ENCODE measurements at places on chromosomes 3 and 15. TPM values are rescaled to one million over a fixed set of nuclear protein-coding genes. Genes with fewer than 3 reads are reported as not detected.

DNA sequence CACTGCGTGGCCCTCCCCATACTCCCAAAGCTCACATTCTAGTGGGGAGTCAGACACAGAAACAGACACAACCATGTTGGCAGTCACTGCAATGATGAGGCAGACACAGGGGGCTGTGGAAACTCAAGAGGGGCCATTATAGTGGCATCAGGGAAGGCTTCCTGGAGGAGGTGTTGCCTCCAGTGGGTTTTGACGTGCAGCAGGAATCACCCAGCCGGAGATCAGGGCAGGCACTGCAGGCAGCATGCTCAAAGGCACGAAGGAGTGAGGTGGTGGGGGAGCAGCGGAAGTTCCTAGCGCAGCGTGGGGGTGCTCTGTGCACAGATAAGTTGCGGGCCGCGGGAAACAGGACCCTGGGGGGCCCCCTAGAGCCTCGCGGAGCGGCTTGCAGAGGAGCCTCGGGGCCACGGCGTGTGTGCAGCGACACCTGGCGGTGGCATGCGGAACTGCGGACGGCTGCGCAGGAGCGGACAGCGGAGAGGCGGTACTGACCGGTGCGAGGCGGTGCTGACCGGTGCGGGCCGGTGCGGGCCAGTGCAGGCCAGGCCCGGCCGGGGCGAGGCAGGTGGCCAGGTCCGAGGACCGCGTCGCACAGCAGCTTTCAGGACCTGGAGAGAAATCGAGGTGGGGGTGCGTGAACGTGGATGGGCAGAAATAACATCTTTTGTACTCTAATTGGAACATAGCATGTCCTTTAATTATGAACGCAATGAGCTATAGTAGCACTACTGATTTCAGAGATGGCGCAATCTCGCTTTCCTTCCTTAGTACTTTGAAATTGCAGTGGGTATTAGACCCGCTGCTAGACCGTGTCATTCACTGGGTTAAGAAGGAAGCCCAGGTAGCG is 101.5 kb downstream of the FBLN2 start:
- H3K4me3 ChIP-seq = no peak overlapping the region
- no peak overlapping the region for H3K27ac ChIP-seq
- no peaks in the 10 kb centered on the region for H3K4me1 ChIP-seq
- DNase-seq = peak; percentile 76

Gene HES1
- total RNA-seq = 23.1 TPM

Gene IL16
- 16.6 TPM for total RNA-seq

Gene INSYN1
- 0.77 TPM for total RNA-seq

Gene FMN1
- total RNA-seq = 9.3 TPM

Gene TMCO5A
- total RNA-seq = not detected

Gene SCG5
- total RNA-seq = 42.2 TPM

Gene CCDC39
- total RNA-seq = not detected

DNA sequence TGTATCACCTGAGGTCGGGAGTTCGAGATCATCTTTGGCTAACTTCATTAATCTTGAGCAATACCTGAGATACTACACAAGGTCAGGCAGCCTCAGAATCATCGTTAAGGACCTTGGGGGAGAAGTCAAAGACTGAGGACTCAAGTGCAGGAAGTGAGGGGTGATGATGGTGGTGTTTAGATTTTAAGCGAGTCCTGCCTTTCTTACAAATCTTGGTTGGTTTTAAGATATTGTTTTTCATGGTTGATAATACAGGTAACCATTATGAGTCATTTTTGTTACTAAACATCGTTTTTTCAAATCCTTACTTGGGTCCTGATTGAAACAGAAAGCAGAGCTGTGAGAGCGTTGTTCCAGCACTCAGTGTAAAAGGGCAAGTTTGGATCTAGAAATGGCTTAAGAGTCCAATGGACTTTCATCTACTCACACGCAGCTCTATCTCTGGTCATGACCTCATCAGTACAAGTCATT is 4.1 kb downstream of the RASGRP1 start:
- H3K27me3 ChIP-seq = no peaks in the 10 kb centered on the region
- H3K36me3 ChIP-seq = no peaks in the 10 kb centered on the region
- H3K4me1 ChIP-seq = no peaks in the 10 kb centered on the region
- no peak overlapping the region for H3K4me3 ChIP-seq
- DNase-seq = no peak

- H3K4me3 ChIP-seq = no peak overlapping the region
- H3K4me1 ChIP-seq = no peaks in the 10 kb centered on the region
- H3K27me3 ChIP-seq = no peaks in the 10 kb centered on the region
- DNase-seq = no peak
- H3K36me3 ChIP-seq = no peaks in the 10 kb centered on the region
Observed at GRCh38 chr15:28154283-28154682, 55.2 kb upstream of the OCA2 start.

- H3K4me1 ChIP-seq = no peaks in the 10 kb centered on the region
- no peaks in the 10 kb centered on the region for H3K27me3 ChIP-seq
- H3K27ac ChIP-seq = no peak overlapping the region
- no peak overlapping the region for H3K4me3 ChIP-seq
Observed at GRCh38 chr3:10926811-10927521, 65.6 kb upstream of the SLC6A1 start.

Gene IREB2
- 76.1 TPM for total RNA-seq

DNA sequence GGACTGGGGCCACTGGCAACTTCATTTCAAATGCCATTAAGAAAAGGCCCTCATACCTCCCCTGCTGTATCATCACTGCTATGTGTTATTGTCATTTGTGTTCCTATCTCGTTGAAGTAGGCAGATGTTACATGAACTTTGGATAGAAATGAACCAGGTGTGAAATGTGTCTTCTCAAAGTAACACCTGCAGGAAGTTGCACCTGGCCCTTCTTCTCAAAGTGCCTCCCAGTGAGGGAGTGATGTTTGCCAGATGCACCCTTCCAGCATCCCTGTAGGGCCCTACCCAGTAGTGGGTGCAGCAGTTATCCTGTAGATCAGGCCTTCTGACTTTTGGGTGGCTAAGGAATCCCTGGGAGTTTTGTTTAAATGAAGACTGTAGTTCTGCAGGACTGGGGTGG is 197.7 kb upstream of the CTNNB1 start:
- H3K4me3 ChIP-seq = no peak overlapping the region
- H3K27ac ChIP-seq = no peak overlapping the region
- no peak for DNase-seq
- no peaks in the 10 kb centered on the region for H3K27me3 ChIP-seq

- no peaks in the 10 kb centered on the region for H3K36me3 ChIP-seq
- H3K27me3 ChIP-seq = no peaks in the 10 kb centered on the region
- DNase-seq = no peak
- no peak overlapping the region for H3K27ac ChIP-seq
Observed at GRCh38 chr3:143793971-143794370, 54.3 kb downstream of the SLC9A9 start.

Gene CAMK2N2
- total RNA-seq = not detected

- no peaks in the 10 kb centered on the region for H3K27me3 ChIP-seq
- H3K27ac ChIP-seq = no peak overlapping the region
- no peak overlapping the region for H3K4me3 ChIP-seq
- H3K36me3 ChIP-seq = no peaks in the 10 kb centered on the region
- no peak for DNase-seq
- H3K4me1 ChIP-seq = no peaks in the 10 kb centered on the region
Observed at GRCh38 chr3:82715091-82715856, 953.8 kb upstream of the GBE1 start.

Gene TXNRD3
- 15.9 TPM for total RNA-seq

- no peak overlapping the region for H3K27ac ChIP-seq
- H3K4me1 ChIP-seq = no peaks in the 10 kb centered on the region
Observed at GRCh38 chr3:45544024-45544716, 50.4 kb upstream of the LIMD1 start.

- H3K4me1 ChIP-seq = no peaks in the 10 kb centered on the region
- H3K27ac ChIP-seq = no peak overlapping the region
- DNase-seq = no peak
- no peak overlapping the region for H3K4me3 ChIP-seq
- no peaks in the 10 kb centered on the region for H3K36me3 ChIP-seq
- no peaks in the 10 kb centered on the region for H3K27me3 ChIP-seq
Observed at GRCh38 chr3:10242182-10243065, 5.8 kb upstream of the TATDN2 start.

DNA sequence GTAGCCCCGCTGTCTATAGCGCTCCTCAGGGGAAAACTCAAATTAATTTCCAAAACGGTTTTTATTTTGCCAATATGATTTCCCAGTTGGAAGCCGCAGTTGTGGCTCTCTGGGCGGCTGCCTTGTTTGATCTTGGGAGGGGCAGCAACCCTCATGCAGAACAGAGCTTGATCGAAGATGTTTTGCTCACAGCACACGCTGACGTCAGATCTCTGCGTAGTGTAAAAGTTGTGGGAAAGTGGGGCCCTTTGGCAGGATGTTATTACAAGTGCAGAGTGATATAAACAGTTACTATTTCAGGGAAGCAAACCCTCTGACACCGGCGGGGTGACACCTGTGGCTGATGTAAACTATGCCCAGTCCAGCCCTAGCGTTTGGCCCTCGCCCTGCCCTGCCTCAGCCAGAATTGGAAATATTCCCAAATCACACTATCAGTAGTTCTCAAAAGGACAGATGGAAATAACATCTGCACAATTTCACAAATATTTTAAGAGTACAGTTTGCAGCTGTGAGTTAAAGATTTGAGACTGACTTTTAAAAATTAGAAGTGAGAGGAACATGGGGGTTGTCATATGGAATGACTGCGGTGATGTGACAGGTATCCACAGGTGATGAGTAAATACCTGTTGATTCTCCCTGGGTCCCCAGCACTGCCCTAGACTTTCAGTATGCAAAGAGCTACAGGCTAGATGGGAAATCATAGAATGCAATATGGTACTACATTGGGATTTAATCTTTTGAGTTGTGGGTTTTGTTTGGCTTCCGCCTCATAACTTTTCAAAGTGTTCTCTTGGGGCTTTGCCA is 1.7 kb downstream of the SYNM start:
- H3K27me3 ChIP-seq = no peaks in the 10 kb centered on the region
- no peaks in the 10 kb centered on the region for H3K4me1 ChIP-seq
- H3K36me3 ChIP-seq = no peaks in the 10 kb centered on the region
- DNase-seq = no peak
- peak overlapping the region; percentile 31 for H3K4me3 ChIP-seq

Measured in uterus (tissue), 4 donors.